T-helper 9 cell (primary cell): ENCODE measurements at places on chromosomes 2 and 18.

GRCh38 chr18:4230450-4231168 lies 224.5 kb downstream of the DLGAP1 start:
- no peak for DNase-seq

DNA sequence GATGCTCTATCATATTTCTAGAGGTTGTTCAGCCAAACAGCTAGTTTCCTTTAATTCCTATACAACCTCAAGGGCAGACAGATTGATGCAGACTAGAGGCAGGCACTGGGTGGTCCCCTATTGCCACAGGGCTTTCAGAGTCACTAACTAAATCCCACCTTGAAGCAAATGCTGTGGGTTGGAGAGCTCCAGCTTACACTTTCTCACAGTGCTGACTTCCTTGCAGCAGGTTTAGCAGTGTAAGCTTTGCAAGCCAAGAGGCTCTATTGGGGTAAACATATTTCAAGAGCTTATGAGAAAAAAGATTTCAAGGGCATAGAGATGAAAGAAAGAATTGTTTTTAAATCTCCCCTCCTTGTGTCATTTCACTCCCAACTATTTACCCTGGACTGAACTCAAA lies 366.5 kb upstream of the CRIM1 start:
- DNase-seq, result no peak

- DNase-seq, result no peak
Measured at GRCh38 chr2:219540784-219541504, 2.7 kb downstream of the CHPF start.

- no peak for DNase-seq
Measured at GRCh38 chr2:36478999-36479398, 119.0 kb downstream of the FEZ2 start.

DNA sequence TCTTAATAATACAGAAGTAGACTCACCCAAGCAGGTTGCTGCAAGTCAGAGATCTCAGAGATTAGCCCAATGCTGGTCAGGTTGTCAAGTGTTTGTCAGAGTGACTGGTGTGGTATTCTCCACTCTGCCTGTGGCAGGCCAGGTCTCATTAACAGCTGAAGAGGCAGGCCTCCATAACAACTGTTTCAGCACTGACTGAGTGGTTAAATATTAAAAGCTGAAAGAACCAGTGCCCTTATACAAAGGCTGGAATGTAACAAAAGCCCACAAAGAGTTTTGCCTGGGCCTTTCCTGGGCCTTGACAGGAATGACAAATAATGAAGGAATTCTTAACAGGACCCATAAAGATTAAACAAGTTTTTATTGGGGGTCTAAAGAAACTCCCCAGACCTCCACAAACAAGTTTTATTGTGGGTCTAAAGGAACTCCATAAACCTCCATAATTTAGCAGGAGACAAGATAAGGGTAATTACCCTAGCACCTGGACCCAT lies 26.8 kb downstream of the SULT1C2 start:
- no peak for DNase-seq

- DNase-seq, result no peak
Measured at GRCh38 chr2:32652555-32653209, 24.8 kb downstream of the TTC27 start.

GRCh38 chr18:13035249-13035914 lies 44.2 kb downstream of the CEP192 start:
- no peak for DNase-seq

DNA sequence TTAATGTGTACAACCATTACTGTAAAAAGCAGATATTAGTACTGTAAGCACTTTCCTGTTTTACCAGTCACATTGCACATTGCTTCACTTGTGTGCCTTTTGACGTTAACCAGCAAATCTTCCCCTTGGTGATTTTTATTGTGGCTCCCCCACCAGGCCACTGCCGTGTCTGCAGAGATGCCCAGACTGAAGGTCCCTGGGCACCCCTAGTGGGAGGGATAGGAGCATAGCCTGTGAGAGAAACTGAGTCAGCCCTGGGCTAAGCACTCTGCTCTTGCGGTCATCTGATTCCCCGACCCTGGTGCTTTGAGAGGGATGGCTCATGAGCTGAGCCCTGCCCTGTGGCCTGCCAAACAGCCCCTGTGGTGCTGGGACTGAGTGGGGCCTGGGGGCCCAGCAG lies 73.4 kb downstream of the INPP4A start:
- peak; percentile 39 for DNase-seq

DNA sequence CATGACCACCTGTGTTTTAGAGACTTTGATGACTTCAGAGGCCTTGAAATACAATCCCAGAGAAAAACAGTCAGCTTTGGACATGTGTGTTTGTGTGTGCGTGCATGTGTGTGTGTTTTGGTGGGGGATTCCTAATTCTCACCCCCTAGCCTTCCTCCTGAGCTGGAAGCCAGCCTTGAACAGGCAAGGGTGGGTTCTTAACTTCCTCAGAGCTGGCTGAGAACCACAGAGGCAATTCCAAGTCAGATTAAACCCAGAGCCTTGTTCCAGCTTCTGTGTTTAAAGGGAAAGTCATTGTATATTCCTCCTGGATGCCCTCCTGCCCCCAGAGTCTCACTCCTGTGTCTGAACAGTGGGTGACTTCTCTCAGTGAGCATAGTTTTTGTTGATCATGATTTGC lies 45.2 kb upstream of the MGAT4A start:
- no peak for DNase-seq

DNA sequence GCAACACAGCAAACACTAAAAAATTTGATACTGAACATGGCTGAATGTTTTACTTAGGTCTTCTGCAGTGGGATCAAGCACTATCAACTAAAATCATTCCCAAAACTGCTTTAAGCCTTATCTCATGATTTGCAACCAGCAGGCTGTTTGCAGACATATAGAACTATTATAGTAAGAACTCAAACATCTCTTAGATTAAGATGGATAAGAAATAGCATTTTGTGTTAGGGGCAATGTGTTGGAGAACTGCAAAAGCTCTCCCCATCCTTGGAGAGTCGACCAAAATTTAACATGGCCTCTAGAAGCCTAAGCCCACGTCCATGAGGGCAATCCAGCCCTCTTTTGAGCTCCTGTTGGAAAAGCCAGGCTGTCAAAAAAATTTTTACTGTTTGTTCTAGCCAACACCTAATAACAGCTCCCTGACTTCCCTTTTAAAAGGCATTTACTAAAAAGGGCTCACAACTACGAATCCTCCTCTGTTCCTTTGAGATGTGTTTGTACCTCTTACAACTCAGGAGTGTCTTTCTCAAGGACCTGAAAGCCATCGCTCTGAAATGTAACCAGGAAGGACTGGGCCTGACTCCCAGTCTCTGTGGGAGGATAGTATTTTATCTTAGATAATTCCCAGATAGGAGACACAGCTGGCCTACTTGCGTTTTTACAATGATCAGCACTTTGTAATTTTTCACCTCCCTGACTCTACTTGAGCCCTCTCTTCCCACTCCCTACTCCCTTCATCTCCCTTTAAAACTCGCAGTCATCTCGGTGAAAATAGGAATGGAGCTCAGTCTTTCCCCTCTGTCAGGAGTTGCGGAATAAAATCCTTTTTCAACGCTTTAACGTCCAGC lies 1.4 kb downstream of the KRCC1 start:
- DNase-seq, result no peak

DNA sequence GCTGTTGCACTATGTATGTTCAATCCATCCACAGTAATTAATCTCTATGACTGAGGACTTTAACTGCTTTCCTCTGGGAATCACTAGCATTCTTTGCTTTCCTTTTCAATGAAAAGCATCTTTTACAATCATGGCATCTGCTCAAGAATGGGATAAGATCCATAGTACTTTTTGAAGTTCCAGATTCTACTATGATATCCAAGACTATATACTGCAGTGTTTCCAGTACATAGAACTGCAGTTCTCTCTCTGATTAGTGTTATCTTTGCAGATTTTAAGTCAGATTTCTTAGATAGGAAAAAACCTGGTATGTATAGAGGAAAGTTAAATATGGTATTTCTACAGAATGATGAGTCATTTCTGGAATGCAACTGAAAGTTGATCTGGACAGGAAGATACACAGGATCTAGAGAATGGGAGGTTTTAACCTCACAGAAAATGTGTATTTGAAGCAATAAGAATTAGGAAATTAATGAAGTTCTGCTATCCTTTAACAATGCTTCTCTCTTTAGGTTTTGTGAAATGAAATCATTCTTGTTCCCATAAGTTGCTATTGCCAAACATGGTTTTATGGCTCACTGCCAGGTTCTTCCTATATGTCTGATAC lies 670.7 kb downstream of the ERBB4 start:
- DNase-seq, result no peak

DNA sequence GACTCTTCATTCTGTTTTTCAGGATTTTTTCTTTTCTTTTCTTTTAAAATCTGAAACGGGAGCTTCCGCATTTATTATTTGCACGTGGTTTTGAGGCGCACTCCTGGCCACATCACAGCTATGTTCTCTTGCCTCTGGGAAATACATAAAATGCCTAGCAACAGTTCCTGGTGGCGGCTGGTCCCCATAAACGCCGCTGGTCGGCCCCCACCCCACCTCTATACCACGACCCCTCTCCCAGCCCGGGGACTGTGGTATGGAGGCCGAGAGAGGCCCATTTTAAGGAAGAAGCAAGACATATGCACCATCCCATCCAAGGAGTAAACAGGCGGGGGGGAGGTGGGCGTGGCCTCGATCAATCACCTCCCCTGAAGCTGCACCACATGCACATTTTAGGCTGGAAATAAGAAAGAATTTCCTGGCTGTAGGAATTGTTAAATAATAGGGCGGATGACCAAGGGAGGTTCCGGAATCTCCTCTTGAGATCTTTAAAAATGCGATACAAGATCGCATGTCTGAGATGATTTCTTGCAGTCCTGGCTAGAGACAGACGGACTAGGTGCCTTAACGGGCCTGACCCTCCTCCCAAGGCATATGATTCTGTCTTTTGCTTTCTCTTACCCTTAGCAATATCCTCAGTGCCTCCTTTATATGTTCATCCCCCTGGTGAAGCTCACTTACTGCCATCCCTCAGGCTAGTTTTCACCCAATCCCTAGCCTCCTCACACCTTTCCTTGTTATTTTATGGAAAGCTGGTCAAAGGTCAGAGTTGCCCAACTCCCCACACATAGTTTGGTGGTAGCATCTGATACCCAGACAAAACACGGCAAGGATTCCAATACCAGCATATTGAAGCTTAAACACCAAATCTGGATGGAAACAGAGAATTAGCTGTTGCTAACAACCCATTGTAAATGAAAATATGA lies 82.4 kb downstream of the BCL2 start:
- no peak for DNase-seq

GRCh38 chr2:134282629-134283400 lies 28.9 kb downstream of the MGAT5 start:
- DNase-seq, result no peak

- no peak for DNase-seq
Measured at GRCh38 chr2:217288472-217289063, 428.7 kb upstream of the TNP1 start.

DNA sequence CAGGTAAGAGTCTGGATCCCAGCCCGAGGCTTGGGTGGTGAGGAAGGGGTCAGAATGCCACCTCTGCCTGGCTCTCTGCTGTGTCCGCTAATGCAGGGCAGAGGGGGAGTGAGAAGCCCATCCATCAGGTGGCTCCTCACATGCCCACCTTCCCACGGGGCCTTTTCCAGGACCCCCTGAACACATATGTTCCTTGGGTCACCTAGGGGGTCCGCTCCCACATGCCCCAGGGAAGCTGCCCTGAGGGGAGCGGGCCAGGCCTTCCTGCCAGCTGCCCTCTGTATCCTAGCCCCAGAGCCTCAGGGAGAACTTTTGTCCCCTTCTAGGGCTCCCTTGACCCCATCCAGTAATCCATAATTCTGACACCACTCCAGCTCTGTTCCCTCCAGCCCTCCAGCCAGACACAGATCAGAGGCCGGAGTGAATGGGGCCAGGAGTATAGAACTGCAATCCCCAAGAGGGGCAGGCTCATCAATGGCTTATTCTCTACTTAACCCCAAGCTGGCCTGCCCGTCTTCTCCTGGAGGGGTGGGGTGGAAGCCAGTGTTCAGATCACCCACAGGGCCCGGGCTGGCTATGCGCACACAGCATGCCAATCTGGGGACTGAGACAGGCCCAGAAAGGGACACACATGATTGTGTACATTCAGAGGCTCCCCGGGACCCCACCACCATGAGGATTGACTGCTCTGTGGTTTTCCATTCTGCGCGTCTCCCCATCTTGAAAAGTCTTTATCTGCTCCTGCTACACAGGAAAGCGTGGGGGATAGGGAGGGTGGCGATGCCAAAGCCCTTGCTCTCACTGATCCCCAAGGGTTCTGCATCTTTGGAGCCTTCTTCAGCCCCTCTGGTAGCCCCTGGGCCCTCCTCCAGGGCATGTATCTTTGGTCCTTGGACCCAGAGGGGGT lies 1.1 kb downstream of the EMILIN1 start:
- DNase-seq, result no peak

- DNase-seq, result no peak
Measured at GRCh38 chr2:238016526-238016925, 44.3 kb upstream of the SCLY start.

DNA sequence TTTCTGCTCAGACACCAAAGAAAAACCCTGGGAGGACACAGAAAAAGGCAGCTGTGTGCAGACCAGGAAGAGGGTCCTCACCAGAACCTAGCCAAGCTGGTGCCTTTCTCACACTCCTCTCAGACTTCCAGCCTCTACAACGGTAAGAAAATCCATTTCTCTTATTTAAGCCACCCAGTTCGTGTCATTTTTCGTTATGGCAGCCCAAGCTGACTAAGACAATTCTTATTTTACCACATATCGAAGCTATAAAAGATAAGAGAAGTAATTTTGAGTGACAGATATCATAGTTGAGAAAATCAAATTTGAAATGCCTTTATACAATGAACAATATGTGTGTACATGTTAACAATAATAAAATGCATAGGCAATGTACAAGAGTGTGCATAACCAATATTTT lies 219.5 kb downstream of the CBLN2 start:
- no peak for DNase-seq

DNA sequence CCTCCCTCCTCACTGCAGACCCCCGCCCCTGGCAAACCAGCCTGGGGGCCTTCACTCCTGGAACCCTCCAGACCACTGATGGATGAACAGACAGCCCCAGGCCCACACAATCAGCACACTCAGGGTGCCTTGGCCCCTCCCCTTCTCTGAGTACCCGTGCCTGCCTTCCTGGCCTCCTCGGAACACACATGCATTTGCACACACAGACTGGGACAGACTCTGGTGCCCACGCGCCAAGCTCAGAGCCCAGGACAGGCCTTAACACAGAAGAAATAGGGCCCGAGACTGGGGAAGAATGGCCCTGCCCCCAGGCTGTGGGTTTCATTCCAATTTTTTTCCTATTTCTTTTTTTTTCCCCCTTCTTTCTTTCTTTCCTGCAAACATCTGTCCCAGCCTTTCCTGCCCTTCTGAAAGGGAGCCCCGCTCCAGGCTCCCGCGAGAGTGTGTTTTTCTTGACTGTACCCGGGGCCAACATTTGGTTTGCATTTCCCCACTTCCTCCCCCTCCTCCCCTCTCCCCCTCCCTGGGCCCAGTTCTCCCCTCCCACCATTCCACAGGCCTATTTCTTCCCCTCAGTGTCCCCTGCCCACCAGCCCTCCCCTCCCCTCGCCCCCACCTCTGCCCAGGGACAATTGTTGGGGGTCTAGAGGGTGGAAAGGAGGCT lies 618 bp upstream of the TNS1 start:
- DNase-seq, result no peak
